ENCODE measurements at places on chromosomes 13 and 19.

DNA sequence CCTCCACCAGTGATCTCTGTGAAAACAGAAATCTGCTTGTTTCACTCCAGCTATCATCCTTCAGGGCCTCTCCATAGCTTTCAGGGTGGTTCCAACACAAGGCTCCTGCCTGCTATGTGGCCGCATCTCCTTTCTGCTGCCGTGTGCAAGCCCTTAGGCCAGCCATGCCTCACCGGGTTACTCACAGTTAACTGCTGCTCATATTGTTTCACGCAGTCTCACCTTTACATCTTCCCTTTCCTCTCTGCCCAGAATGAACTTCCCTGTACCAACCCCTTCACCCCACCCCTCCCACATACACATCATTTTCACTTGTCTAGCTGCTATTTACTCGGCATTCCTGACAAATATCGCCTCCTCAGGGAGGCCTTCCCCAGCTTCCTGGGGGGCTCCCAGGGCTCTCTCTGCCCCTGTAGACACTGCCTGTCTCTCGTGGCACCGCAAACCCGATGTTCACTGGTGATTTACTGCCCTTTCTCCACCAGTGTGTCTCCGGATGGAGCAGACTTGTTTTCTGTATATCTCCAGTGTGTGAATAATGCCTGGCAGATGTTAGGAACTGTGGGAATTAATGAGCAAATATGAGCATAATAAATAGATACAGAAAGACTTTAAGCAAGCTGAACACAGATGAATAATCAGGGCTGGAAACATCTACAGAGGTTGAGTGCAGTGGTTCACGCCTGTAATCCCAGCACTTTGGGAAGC lies 39.3 kb upstream of the GPR183 start:
- no peak for DNase-seq

GRCh38 chr13:102869948-102870676 lies 24.3 kb downstream of the ERCC5 start:
- DNase-seq = no peak

DNA sequence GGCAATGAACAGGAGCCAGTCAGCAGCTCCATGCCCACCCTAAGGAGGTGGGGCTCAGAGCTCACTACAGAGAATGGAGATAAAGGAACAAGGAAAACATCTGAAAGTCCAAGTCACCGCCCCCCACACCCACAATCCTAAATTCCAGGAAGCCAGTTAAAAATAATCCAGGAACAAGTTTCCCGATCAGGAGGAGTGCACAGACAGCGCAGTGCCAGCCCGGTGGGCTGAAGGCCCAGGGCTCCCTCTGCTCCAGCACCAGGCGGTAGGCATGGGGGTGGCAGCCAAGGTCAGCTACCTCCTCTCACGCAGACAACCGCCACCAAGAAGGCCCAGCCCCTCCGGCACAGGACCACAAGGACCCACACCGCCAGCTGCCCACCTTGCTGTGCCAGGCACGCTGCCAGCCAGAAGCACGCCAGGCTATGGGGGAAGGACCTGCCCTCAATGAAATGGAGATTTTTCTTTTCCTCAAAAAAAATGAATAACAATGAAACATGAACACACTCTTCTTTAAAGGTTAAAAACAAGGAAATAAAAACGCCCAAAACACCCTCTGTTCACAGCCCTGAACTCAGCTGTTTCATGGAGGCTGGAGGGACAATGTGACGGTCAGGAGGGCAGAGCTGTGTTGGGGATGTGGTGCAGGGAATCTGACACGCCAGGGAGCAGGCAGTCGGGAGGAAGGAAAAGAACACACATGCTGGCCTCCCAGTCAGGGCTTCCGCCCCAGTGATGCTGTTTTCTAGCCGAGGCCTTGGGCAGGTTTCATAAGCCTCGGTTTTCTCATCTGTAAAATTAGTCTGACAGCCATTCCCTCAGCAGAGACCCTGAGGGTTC lies 11.0 kb downstream of the STK24 start:
- no peak for DNase-seq

- DNase-seq = no peak
Observed at GRCh38 chr13:104256701-104257100, 1190.5 kb upstream of the SLC10A2 start.

- DNase-seq = peak; percentile 60
Observed at GRCh38 chr13:113551081-113552000, 33.2 kb upstream of the TFDP1 start.

DNA sequence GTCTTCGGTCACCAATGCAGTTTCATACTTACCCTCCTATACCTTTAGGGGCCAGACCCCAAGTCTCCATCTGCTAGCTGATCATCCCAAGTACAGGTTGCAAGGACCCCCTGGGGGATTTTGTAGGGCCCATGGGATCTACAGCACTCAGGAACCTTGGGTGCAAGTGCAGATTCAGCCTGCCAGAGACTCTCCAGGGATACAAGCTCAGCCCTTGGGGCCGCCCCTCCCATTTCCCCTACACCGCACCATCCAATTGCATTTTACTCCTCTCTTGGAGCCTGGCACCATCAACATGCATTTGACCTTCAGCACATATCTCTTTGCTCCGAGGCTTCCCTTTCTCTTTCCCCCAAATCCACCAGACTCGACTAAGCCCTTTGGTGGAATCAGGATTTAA lies 154.7 kb upstream of the ZNF536 start:
- DNase-seq = no peak

GRCh38 chr19:51615991-51616390 lies 14.2 kb downstream of the SIGLEC5 start:
- no peak for DNase-seq

DNA sequence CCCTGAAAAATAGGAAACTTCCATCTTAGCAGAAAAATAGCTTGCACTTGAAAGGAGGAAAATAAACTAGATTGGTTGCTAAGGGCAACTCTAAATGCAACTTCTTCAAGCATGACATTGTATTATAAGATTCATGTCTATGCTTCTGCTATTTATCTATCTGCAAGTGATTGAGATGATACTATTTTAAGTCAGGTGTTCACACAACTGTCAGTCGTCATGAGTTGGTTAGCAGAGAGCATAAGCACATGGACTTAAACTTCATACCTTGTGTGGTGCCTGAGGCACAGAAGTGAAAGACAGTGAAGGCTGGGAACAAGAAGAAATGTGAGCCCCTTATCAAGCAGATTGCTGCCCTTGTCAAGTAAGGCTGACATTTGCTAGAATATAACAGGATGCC lies 82.9 kb downstream of the SLITRK5 start:
- DNase-seq = no peak

GRCh38 chr19:23698711-23699520 lies 11.9 kb upstream of the ZNF675 start:
- DNase-seq = peak; percentile 89

- DNase-seq = no peak
Observed at GRCh38 chr19:5002143-5002542, 33.2 kb downstream of the KDM4B start.

DNA sequence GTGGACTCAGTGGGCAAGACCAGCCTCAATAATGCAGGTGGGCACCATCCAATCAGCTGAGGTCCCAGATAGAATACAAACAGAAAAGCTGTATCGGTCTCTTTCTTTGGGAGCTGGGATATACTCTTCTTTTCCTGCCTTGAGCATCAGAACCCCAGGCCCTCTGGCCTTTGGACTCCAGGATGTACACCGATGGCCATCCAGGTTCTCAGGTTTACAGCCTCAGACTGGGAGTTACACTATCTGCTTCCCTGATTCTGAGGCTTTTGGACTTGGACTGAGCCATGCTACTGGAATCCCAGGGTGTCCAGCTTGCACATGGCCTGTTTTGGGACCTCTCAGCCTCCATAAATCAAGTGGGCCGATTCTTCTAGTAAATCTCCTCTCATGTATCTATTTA lies 27.6 kb upstream of the USP12 start:
- DNase-seq = no peak

GRCh38 chr13:112718318-112718717 lies 28.5 kb downstream of the ATP11A start:
- no peak for DNase-seq

- DNase-seq = peak; percentile 36
Observed at GRCh38 chr13:72728290-72728605, 525 bp downstream of the BORA start.

GRCh38 chr19:4566402-4567051 lies 7.0 kb upstream of the SEMA6B start:
- DNase-seq = peak; percentile 30

All from DMS79 treated with DMSO at 0.1 percent for 48 hours (cell line).